ENCODE measurements at places on chromosomes 2 and 18.

DNA sequence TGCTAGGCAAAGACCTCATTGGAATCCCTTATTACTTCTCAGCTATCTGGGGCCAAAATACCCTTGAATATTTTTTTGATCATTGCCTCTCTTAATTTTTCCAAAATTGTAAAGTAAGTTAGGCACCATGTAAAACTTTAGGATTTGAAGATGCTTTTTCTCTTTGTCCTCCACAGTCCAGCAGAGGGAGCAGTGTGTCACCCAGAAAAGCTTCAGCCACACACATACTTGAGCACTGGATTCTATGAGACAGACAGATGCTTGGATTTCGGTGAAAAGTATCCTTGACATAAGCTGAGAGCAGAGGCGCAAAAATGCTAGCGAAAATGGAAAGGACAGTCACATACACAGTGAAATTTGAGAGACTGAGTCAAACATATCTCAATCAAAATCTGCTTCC is 74.7 kb upstream of the KCNJ3 start:
- peak; percentile 66 for DNase-seq

- DNase-seq: no peak
These were observed 20.2 kb upstream of the DARS1 start for GRCh38 chr2:136005462-136006196.

DNA sequence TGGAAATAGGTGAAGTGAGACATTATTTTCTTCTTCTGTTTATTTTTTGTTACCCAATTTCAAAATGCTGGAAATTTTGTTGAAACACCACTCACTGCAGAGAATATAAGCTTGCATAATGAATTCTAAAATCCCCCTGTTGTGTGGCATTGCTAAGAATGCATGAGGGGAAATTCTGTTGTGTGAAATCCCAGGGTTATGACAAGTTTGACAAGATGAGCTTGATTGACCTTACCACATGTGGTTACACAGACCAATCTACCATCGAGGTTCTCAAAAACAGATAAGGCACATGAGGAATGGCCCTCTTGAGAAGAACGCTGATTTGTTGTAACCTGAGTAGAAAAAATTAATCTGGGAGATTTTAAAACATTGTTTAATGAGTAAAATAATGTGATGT is 261.6 kb upstream of the MMADHC start:
- no peak for DNase-seq

DNA sequence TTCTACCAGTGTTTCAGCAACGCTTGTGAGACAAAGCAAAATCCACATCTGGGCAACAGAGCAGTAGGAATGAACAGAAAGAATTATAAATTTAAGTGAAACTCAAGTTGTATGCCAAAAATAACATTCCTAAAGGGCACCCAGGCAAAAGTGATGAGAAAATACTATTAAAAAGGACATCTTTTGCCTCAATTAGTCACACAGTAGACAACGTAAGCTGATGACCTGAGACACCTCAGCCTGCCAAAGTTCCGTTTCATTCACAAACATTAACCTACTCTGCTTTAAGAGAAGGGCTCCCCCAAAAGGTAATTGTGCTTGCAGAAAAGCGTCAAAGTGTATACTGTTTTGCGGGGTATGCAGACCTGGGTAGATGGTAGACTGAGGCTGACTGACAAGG is 7.2 kb downstream of the HDLBP start:
- DNase-seq: no peak

DNA sequence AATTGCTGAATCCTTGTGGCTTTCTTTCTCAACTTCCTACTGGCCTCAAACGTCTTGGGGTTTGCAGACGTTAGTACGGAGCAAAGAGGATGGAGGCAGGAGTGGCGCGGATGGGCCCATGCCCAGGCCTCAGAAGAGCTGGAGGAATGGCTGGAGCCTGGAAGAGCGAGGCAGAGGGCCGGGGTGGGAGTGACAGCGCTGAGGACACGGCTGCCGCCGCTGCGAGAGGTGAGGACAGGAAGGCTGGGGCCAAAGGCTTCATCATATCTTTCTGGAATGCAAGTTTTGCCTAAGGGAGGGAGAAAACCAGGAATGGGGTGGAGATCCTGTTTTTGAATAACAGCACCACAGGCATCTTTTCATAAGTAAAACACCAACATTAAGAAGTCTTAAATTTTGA is 178.5 kb upstream of the SESTD1 start:
- DNase-seq: no peak

- no peak for DNase-seq
These were observed 44.4 kb downstream of the BCL2L11 start for GRCh38 chr2:111165084-111165483.

- no peak for DNase-seq
These were observed 67.9 kb upstream of the GLS start for GRCh38 chr2:190812506-190813294.

GRCh38 chr2:26355038-26355995 is 8.7 kb upstream of the ADGRF3 start:
- DNase-seq: no peak

DNA sequence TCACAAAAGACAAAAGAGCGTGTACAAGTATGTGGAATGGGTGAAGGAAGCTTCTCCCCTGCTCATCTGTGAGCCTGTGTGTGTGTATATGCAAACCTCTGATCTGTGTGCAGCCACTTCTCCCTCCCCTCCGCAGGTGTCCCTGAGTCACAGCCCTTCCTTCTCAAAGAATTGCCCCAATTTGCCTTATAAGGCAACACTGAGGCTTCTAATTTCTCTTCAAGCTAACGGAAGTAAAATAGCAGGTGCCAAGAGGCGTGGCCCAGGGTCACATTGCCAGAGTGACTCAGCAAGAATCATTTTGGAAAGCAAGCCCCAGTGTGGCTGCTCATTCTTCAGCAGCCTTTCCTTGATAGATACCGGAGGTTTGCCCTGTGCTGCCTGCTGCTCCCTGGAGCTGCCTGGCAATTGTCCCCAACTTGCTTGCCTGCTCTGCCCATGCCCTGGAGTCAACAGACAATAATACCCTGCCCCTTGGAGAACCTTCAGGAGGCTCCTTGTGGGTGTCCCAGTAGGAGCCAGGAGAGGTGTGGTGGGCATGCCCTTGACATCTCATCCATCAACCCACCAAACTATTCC is 37.3 kb upstream of the BMP10 start:
- no peak for DNase-seq

DNA sequence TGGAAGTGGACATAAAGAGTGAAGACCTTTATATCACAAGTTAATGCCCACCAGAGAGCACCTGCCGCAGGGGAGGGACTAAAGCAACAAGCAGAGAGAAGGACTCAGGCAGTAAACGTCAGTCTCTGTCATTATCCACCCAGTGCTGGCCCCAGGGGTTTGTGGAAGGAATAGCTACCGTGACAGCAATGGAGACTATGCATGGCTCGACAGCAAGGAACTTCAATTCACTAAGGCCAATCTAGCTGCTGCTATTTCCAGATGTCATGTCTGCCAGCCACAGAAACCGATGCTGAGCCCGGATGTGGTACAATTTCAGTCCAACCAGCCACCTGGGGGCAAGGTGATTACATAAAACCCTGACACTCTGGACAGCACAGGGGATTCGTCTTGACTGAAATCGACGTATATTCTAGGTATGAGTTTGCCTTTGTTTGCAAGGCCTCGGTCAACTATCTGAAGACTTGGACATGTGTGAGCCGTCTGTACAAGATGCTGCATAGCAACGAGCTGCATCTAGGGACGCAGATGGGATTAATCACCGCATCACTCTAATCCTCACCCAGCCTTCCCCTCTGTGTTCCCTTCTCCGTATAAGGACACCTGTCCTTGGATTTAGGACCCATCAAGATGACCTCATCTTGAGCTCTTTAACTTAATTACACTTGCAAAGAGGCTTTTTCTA is 154.1 kb upstream of the SH3BP4 start:
- DNase-seq: no peak

GRCh38 chr2:235170536-235171521 is 219.0 kb downstream of the SH3BP4 start:
- peak; percentile 9 for DNase-seq

DNA sequence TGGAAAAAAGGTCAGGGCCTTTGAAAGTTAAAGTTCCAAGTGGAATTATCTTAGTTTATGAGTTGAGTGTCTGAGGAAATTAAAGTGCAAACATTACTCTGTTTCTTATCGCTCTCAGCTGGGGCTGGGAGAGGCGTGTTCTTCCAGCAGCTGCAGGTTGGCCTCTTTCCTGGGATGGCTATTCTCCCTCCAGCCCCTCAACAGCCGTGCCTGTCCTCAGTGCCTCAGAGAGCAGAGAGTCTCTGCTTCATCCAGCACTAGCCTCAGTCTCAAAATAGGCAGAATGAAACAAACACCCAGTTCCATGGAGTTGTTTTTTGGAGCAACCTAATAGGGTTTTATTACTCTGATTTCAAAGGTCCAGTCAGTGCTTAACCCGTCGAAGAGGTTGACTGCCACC is 298.1 kb downstream of the GALR1 start:
- DNase-seq: no peak

GRCh38 chr2:47223980-47224379 is 68.9 kb upstream of the STPG4 start:
- DNase-seq: no peak

GRCh38 chr2:236397681-236398080 is 133.5 kb upstream of the ASB18 start:
- DNase-seq: no peak

DNA sequence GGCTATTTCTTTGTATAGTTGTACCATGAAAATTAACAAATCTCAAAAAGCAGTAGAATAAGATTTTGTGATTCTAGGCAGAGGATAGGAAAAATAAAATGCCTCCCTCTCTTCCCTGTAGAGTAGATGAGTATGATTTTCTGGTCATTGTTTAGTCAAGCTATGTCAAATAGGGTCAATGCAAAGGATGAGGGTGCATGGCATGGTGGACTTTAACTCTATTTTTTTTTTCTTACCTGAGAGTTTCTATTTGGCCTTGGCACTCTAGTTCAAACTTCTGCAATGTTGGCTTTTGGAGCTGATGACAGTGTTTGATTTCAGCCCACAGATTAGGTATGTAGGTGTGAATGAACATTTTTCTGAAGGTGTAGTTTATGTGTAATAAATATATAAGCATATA is 224.5 kb downstream of the TRIB2 start:
- no peak for DNase-seq

- no peak for DNase-seq
These were observed 52.6 kb downstream of the ATIC start for GRCh38 chr2:215364157-215365155.

All from HAP-1 (cell line).